ENCODE measurements at places on chromosomes 1 and 21. TPM values are rescaled to one million over a fixed set of nuclear protein-coding genes. Genes with fewer than 3 reads are reported as not detected.
A peak's percentile ranks its signal among the peaks of the same experiment; 100 is the strongest.

DNA sequence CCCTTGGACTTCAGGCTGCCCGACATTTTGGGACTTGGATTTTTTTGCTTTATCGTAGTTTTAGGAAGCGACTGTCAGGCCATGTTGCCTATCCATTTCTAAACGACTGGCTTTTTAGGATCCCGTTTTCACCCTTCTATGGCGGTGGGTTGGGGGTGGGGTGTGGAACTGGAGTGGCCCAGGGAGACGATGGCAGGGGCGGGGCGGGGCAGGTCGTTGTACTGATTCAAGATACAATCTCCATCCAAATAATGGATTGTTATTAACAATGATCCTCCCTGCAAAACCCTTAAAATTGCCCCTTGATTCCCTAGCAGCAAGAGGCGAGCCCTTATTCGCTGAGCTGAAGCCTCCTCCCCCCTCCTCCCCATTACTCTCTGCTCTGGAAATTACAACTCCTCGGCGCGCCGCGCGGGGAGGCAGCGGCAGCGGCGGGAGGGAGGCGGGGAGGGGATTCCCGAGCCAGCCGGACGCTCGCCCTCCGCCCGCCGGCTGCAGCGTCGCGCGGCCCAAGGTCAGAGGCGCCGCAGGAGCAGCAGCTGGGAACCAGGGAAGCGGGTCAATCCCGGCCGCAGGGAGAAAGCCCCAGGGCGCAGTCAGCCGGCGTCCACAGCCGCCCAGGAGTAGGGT lies at the start of gene TRIM67:
Gene TRIM67, plus strand, starts transcription at position 392 of the 630 bp plus-strand sequence. CDS start 912 bp downstream, outside the sequence.
- no peaks in the 10 kb centered on the region for H3K36me3 ChIP-seq
- no peak within 1 kb of the TSS for H3K27ac ChIP-seq
- H3K27me3 ChIP-seq, result no peaks in the 10 kb centered on the region
- peak; percentile 7 for DNase-seq

Gene RPL11
- 2,010 TPM for total RNA-seq

DNA sequence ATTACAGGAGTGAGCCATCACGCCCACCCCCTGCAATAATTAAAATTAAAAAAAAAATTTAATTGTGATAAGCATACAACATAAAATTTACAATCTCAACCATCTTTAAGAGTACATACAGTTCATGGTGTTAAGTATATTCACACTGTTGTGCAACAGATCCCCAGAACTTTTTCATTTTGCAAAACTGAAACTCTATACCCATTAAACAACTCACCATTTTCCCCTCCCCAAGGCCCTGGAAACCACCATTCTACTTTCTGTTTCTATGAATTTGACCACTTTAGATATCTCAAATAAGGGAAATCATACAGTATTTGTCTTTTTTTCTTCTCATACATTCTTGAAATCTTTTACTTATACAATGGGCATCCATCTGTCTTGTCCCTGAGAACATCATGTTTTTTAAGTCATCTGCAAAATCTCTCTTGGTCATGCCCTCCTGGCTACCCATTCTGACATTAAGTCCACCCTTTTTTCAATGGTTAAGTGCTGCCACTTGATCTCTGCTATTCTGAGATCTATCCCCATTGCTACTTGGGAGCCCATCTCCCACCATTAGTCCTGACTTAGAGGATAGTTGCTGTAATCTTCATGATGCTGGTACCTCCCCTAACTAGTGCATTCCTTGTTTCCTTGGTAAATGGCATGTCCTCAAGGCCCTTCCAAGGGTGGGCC lies 39.4 kb upstream of the ZFYVE9 start:
- H3K36me3 ChIP-seq, result no peaks in the 10 kb centered on the region
- peaks cover 19% of the 10 kb centered on the region for H3K4me1 ChIP-seq
- no peaks in the 10 kb centered on the region for H3K27me3 ChIP-seq

Gene OLFML3
- 5.1 TPM for total RNA-seq

DNA sequence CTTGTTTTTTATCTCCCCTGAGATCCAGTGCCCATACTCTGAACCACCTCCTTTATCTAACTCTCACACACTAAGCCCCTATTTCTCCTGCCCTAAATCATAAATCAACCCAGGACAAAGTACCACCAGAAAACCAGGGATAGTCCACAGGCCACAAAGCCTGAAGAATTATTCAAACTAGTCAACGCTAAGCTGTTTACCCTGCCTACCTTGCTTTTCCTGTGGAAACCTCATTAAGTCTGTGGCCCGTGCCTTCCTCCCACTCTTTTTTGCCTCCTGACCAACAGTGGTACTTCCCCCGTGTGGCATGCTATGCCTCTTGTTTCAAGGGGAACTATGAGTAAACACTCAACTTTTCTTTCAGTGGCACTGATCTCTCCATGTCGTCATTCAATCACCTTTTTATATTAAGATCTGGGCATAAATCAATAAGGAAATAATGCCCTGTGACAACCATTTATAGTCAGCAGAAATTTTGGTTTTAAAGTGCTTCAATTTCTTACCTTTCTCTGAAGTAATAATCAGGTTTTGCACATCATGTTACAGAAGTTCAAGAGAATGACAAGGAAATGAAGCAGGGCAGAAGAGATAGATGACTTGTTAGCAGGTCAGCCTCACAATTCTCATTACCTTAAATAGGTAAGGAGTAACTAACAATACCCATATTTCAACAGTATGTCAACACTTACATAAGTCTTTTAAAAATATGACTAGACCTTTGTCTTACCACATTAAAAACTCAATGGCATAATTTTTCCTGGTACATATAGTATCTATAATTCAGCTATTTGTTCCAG lies 32.1 kb downstream of the EYA3 start:
- H3K36me3 ChIP-seq, result peaks cover 7% of the 10 kb centered on the region
- H3K4me3 ChIP-seq, result no peak overlapping the region
- DNase-seq, result no peak
- H3K27ac ChIP-seq, result no peak overlapping the region
- H3K4me1 ChIP-seq, result no peaks in the 10 kb centered on the region

Gene MYCL
- 0.31 TPM for total RNA-seq

Gene RABGAP1L
- total RNA-seq, result 22.6 TPM

DNA sequence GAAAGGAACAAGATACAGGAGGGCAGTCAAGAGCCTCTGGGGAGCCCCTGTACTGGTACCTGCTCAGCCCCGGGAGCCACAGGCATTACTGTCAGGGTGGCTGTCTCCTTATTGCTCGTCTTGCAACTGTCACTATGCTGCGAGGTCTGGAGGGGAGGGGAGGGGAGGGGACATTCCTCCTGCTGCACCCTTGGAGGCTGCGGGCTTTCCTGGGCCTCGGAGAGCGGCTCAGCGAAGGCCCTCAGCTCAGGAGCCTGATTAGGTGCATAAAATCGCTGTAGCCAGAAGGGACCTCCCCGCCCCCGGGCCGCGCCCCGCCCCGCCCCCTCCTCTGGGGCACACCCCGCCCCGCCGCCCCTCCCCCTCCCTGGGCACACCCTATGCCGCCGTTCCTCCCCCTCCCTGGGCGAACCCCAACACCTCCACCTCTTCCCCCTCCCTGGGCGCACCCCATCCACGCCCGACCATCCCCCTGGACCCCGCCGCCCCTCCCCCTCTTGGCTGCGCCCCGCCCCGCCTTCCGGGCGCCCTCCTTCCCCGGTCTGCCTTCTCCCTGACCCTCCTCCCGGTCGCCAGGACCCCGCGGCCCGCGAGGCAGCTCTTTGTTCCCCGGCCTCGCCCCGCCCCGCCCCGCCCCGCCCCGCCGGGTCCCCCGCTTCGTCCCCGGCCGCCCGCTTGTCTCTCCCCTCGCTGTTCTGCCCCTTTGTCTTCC lies 35.5 kb downstream of the CACHD1 start:
- H3K36me3 ChIP-seq, result no peaks in the 10 kb centered on the region
- H3K4me1 ChIP-seq, result no peaks in the 10 kb centered on the region
- no peak overlapping the region for H3K4me3 ChIP-seq
- no peak for DNase-seq
- no peak overlapping the region for H3K27ac ChIP-seq

Gene VWA1
- 25.1 TPM for total RNA-seq

DNA sequence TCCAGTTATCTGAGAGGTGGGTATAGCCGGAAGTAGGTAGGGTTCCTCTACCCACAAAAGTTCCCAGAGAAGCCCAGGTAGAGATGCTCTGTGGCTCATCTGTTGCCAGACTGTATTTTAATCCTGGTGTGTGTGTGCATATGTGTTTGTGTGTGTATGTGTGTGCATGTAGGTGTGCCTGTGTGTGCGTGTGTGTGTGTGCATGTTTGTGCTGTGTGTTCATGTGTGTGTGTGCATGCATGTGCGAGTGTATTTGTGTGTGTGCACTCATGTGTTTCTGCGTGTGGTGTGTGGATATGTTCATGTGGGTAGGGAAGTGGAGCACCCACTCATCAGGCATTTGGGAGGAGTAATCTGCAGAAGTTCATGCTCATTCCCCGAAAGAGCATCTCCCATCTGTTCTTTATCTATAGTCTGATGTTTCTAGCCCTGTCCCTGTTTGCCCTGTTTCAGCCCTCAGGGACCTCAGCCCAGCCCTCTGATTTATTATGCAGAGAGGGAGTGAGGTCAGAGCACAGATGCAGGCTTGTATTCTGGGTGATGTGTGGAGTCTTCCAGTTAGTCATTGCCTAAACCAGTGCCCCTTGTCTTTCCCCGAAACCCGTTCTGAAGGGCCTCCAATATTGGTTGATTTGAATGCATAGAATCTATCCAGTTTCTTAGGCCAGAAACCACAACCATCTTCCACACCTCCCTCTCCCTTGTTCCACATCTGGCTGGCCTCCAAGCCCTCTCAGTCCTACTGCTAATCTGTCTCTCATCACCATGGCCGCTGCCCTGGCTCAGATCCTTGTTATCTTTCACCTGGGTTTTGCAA lies 69.1 kb downstream of the DISC1 start:
- no peak for DNase-seq
- no peak overlapping the region for H3K27ac ChIP-seq
- H3K36me3 ChIP-seq, result no peaks in the 10 kb centered on the region
- H3K27me3 ChIP-seq, result no peaks in the 10 kb centered on the region
- H3K4me1 ChIP-seq, result peaks cover 11% of the 10 kb centered on the region

- no peaks in the 10 kb centered on the region for H3K4me1 ChIP-seq
- no peak overlapping the region for H3K27ac ChIP-seq
- no peaks in the 10 kb centered on the region for H3K36me3 ChIP-seq
- DNase-seq, result no peak
- no peaks in the 10 kb centered on the region for H3K27me3 ChIP-seq
These were observed 25.4 kb downstream of the NUF2 start for GRCh38 chr1:163347106-163347505.

DNA sequence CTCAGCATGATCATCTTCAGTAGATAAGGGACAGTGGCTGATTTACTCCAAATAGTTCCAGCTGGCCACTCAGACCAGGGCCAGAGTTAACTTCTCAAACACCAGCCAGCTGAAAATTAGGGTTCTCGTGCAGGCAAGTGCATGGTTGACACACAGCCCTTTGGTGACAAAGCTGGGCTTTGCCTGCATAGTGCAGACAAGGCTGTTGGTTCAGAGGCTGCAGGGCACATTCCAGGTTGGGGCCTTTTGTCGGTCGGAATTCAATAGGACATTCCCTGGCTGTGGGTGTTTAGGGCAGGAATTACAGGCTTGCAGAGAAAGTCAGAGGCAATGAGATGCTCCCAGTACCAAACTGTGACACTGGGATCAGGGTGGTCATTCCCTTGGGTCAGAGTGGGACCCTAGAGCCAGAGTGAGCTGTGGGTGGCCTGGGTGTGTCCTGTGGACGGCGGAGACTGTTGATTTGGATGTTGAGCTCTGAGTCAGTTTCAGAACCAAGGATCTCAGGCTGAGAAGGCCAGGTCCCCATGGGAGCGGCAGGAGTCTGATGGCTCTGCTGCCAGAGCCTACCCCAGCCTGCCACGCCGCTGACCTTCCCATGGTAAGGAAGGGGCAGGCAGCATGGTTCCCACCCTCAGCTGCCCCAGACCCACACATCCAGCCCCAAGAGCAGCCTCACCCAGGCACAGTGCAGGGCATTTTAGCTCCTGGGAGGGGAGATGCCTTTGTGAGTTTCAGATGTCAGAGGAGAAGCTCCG lies 56.2 kb downstream of the STUM start:
- H3K36me3 ChIP-seq, result no peaks in the 10 kb centered on the region
- no peak overlapping the region for H3K4me3 ChIP-seq
- no peak overlapping the region for H3K27ac ChIP-seq
- no peak for DNase-seq
- peaks cover 12% of the 10 kb centered on the region for H3K4me1 ChIP-seq
- H3K27me3 ChIP-seq, result peaks cover 4% of the 10 kb centered on the region

Gene S1PR1
- not detected for total RNA-seq

Gene PEX11B
- total RNA-seq, result 21.6 TPM

Gene MCOLN3
- total RNA-seq, result 0.04 TPM

DNA sequence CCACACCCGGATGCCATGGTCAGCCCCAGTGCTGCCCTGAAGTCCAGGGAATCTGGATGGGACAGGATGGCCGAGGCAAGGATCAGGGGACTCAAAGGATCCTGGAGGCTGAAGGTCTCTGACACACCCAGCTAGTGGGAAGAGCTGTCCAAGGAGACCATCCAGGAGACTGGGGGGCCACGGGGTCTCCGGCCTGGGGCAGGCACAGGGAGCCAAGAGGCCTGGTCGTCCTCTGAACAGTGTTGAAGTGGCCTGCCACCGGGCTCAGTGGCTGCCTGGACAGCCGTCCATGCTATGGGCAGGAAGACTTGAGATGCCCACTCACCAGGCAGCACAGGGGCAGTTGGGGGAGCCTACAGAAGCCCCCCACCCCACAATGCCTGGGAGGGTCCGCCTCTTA lies 41.9 kb downstream of the MEGF6 start:
- no peaks in the 10 kb centered on the region for H3K36me3 ChIP-seq
- H3K27ac ChIP-seq, result no peak overlapping the region
- no peak overlapping the region for H3K4me3 ChIP-seq
- no peak for DNase-seq

Gene TMEM125
- total RNA-seq, result not detected

Gene SPRR4
- total RNA-seq, result not detected

GRCh38 chr21:27565364-27565763 lies 598.5 kb upstream of the ADAMTS5 start:
- no peaks in the 10 kb centered on the region for H3K36me3 ChIP-seq
- no peak overlapping the region for H3K4me3 ChIP-seq
- H3K4me1 ChIP-seq, result no peaks in the 10 kb centered on the region

Gene DSCAM
- not detected for total RNA-seq

GRCh38 chr21:43911015-43911934 lies 46.3 kb downstream of the AGPAT3 start:
- peak overlapping the region; percentile 31 for H3K4me3 ChIP-seq
- peak; percentile 68 for DNase-seq
- H3K36me3 ChIP-seq, result no peaks in the 10 kb centered on the region
- H3K4me1 ChIP-seq, result peaks cover 53% of the 10 kb centered on the region
- peak overlapping the region; percentile 72 for H3K27ac ChIP-seq

Gene FAM20B
- total RNA-seq, result 34.3 TPM

DNA sequence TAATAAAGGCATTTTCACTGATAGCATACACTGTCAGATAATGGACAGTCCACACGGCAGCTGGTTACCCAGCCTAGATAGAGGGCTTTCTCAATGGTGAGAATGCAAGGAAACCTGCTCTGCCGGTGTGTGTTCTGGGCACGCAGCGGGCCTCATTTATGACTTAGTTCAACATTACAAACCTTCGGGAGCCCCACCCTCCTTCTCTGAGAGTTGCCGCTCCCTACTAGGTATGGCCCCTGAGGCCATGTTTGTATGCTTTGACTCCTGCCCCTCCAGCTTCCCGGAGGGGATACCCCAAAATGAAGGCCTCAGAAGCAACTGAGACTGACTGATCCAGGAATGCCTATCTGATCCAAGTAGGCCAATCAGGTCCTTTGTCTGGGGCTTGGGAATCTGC lies 17.2 kb upstream of the FABP3 start:
- no peak overlapping the region for H3K27ac ChIP-seq
- no peak overlapping the region for H3K4me3 ChIP-seq
- DNase-seq, result no peak
- H3K36me3 ChIP-seq, result no peaks in the 10 kb centered on the region
- no peaks in the 10 kb centered on the region for H3K27me3 ChIP-seq

- H3K27ac ChIP-seq, result no peak overlapping the region
- peaks cover 67% of the 10 kb centered on the region for H3K36me3 ChIP-seq
- H3K27me3 ChIP-seq, result no peaks in the 10 kb centered on the region
- H3K4me3 ChIP-seq, result no peak overlapping the region
- no peak for DNase-seq
These were observed 7.0 kb downstream of the TRIM11 start for GRCh38 chr1:228399531-228400236.
